ENCODE measurements at places on chromosomes 7 and 10. TPM values are rescaled to one million over a fixed set of nuclear protein-coding genes. Genes with fewer than 3 reads are reported as not detected.

The OR6V1 gene
- total RNA-seq = not detected

The FAM170B gene
- not detected for total RNA-seq

The DCLRE1A gene
- total RNA-seq = 10.9 TPM

The UFSP1 gene
- 3.3 TPM for total RNA-seq

The ICA1 gene
- 0.45 TPM for total RNA-seq

The PTPRN2 gene
- 2.5 TPM for total RNA-seq

The NPSR1 gene
- not detected for total RNA-seq

The CALN1 gene
- total RNA-seq = not detected

The HOXA6 gene
- not detected for total RNA-seq

The ZEB1 gene
- 228 TPM for total RNA-seq

The GHRHR gene
- total RNA-seq = not detected

The GLI3 gene
- total RNA-seq = 7.0 TPM

The CHAT gene
- total RNA-seq = not detected

The NAT16 gene
- total RNA-seq = not detected

The PDZD7 gene
- 0.27 TPM for total RNA-seq

The CHRM2 gene
- total RNA-seq = 26.4 TPM

The CAMK1D gene
- 2.3 TPM for total RNA-seq

The RRP12 gene
- 13.0 TPM for total RNA-seq

The DLX6 gene
- not detected for total RNA-seq

The CFAP43 gene
- total RNA-seq = 0.41 TPM

The CALML3 gene
- not detected for total RNA-seq

The LRRD1 gene
- total RNA-seq = 0.41 TPM

The UTF1 gene
- total RNA-seq = not detected

The SRGN gene
- total RNA-seq = 65.8 TPM

The LEP gene
- total RNA-seq = under 0.01 TPM

The ELFN1 gene
- 3.8 TPM for total RNA-seq

The OPN1SW gene
- total RNA-seq = not detected

The NUTM2A gene
- 0.33 TPM for total RNA-seq

The RHOBTB1 gene
- 15.8 TPM for total RNA-seq

The PPIF gene
- total RNA-seq = 29.6 TPM

The ATOH7 gene
- not detected for total RNA-seq

The FGFR2 gene
- total RNA-seq = not detected

The BMI1 gene
- 60.9 TPM for total RNA-seq

The MAGI2 gene
- 16.1 TPM for total RNA-seq

The GPNMB gene
- total RNA-seq = 479 TPM

The UPP1 gene
- total RNA-seq = 12.4 TPM

The C10orf53 gene
- total RNA-seq = not detected

The EBLN1 gene
- total RNA-seq = not detected

The MAT1A gene
- total RNA-seq = not detected

The SLC13A4 gene
- 3.3 TPM for total RNA-seq

The GPRIN2 gene
- total RNA-seq = not detected

Data from fibroblast of the aortic adventitia (primary cell).